ENCODE measurements at places on chromosomes 12 and 14.

- DNase-seq, result no peak
These were observed 2.9 kb downstream of the PAX9 start for GRCh38 chr14:36664322-36665193.

DNA sequence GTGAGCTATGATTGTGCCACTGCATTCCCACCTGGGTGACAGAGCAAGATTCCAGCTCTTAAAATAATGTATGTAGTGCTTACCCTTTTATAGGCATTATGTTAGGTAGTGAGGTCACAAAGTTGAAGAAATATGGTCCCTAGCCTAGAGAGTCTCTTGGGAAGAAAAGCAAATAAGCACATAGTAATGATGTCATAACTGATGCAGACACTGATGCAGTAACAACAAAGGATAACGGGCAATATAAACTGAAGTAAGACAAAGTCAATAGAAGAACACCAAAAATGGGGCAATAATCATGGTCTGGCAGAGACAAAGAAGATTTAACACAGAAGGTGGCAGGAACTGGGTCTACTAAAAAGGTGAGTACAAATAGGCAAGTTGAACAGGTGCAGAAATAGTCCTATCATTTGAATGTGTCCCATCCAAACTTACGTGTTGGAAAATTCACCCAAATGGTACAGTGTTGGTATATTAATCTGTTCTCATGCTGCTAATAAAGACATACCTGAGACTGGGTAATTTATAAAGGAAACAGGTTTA is 93.5 kb downstream of the CPNE8 start:
- no peak for DNase-seq

DNA sequence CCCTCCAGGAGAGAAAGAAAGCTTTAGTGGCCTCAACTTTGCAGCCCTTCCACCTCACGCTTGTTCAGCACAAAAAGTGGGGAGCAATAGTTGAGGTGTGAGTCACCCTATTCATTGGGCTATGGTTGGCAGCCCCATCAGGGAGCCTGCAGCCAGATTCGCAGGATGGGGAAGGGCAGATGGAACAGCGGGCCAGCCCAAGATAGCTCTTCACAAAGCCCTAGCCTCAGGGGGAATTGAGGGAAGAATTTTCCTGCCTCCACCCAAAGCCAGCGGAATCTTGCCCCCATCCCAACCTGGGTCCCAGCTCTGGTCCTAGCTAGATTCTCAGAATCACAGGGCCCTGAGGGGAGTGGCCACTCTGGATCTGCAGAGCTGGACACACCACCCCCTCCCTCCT is 3.6 kb upstream of the KRT5 start:
- no peak for DNase-seq

- DNase-seq, result no peak
These were observed 178.8 kb upstream of the DDHD1 start for GRCh38 chr14:53331921-53332320.

DNA sequence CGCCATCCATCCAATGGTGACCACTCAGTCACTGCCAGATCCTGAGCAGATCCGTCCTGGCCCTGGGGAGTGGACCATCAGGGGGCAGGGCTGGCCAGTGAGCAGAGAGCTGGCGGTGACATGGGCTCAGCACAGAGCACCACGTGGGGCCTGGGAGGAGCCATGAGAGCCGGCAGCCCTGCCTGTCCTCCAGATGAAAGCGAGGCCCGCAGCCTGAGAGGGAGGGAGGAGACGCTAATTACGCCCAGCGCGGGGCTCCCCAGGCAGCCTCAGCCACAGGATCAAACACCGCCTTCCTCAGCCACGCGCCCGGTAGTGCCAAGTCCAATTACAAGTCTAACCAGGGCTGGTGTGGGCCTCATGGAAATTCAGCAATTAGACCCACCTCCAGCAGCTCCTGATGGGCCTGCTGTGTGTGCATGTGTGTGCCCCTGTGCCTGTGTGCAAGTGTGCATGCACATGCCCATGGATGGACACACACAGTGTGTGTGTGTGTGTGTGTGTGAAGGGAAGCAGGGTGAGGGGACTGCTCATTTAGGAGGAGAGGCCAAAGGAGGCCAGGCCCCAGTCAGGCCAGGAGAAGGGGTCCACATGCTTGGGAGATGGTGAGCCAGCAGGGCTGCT is 68.0 kb downstream of the KIF26A start:
- no peak for DNase-seq

DNA sequence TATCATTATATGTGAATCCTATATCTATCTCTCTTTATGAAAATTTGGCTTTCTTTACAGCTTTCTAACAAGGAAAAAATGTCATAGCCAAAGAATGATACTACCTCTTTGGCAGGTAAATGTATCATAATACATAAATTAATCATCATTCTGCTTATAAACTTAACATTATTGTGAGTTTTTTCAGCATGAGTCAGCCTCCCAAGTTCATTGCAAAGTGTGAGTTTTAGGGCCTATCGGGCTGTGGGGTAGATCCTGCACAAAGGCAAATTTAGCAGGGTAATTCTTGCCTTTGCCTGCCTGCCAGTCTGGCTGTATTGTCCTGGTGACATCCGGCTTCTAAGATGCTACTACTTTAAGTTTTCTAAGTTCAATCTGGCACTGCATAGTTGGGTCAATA is 412.6 kb downstream of the MDGA2 start:
- DNase-seq, result no peak

DNA sequence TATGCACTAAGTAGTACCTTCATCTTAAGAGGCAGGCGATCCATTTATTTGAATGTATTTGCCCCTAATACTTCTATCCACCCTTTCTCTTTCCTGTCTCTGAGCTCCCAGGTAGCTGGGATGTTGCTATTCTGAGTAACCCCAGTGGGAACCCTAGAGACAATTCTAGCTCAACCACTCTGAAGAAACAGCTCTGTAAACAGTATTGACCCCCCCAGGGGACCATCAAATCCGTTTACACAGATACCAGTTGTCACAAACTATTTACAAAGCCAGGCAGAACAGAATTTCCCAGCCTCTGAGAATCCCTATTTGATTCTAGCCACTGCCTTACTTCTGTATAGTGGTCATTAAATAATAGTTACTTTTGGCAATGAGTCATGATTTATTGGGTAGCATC is 64.9 kb downstream of the MIPOL1 start:
- no peak for DNase-seq

GRCh38 chr12:124438437-124439056 is 128.9 kb downstream of the NCOR2 start:
- DNase-seq, result no peak

- no peak for DNase-seq
These were observed 538 bp upstream of the TIGAR start for GRCh38 chr12:4320497-4320852.

DNA sequence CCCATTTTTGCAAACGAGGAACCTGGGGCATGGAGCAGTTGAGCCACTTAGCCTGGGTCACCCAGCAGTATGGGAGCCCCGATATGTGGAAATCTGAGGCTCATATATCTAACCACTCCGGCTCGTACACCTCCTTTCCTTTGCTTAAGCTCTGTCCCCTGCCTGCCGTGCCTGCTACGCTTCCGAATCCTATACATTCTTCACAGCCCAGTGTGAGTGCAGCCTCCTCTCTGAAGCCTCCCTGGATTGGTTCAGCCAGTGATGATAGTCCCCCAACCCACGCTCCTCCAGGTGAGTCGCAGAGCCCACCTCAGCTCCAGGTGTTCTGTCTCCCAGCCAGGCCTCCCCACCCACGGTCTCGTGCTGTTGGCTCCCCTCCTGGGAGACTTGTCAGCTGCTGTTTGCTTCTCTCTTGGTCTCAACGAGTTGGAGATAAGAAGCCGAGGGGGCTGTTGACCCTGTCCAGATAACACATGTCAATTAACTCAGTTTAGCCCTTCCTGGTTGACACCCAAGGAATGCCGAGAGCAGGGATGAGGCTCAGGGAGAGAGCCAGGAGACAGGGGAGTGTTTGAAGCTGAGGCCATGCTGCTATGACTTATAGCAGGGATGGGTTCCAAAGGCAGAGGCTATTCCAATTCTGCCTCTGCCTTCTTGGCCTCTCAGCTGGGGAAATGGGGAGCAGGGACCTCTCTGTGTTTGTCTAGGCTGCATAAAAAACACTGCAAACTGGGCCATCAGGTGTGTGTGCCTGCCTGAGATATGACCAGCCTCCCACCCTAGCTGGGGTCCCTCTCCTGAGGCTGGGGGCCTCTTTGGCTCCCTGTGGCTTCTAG is 19.0 kb downstream of the SDSL start:
- DNase-seq, result no peak

- DNase-seq, result no peak
These were observed 24.9 kb downstream of the RIN3 start for GRCh38 chr14:92538412-92538985.

DNA sequence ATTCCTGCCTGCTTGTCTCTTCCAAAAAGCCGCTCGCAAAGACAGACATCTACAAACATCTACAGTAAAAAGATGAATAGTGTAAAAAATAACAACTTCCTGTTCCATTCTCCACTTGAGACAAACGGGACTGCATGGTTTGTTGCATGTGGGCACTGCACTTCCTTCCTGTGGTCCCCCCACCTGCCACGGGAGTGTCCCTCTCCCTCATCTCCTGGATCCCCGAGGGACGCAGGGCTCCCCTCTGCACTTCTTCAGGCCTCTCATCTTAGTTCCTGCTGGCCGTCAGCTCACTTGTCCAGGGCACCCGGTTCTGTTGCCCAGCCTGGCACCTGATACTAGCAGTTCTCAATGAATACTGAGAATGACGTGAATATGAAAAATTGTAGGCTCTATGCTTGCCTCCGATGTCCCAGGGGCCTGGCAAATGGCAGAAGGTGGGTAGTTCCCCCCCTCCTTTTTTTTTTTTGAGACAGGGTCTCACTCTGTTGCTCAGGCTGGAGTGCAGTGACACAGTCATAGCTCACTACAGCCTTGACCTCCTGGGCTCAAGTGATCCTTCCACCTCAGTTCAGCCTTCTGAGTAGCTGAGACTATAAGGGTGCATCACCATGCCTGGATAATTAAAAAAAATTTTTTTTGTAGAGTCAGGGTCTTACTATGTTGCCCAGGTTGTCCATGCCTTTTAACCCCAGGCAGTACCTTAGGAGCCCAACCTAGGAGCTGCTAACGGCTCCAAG is 3.5 kb upstream of the KLC1 start:
- no peak for DNase-seq

DNA sequence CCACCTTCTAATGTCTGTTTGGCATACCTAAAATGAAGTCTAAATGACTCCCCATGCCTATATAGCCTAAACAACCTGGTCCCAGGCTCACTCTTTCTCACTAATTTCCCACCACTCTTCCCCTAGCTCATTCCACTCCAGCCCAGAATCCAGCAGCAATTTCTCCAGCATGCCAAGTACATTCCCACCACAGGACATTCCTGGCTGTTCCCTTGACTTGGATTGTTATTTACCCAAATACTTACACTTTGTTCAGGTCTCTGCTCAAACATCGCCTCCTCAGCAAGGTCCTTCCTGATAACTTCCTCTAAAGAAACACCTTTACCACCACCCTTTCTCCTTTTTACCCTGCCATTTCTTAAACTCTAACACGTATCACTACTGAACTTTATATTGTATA is 743.4 kb downstream of the RPS29 start:
- no peak for DNase-seq

- no peak for DNase-seq
These were observed 233.0 kb upstream of the PLEKHG7 start for GRCh38 chr12:92469837-92470236.

DNA sequence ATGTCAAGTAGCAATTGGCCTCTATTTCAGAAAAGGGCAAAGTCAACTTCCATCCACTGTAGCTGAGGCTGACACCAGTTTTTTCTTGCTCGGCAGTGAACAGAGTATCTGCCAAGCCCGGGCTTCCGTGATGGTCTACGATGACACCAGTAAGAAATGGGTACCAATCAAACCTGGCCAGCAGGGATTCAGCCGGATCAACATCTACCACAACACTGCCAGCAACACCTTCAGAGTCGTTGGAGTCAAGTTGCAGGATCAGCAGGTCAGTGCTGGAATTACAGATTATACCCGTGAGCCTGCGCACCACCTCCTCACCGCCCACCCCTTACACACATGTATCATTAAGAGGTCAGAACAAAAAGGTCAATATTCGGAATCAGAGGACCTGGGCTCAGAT is 19.4 kb downstream of the EVL start:
- DNase-seq, result no peak

DNA sequence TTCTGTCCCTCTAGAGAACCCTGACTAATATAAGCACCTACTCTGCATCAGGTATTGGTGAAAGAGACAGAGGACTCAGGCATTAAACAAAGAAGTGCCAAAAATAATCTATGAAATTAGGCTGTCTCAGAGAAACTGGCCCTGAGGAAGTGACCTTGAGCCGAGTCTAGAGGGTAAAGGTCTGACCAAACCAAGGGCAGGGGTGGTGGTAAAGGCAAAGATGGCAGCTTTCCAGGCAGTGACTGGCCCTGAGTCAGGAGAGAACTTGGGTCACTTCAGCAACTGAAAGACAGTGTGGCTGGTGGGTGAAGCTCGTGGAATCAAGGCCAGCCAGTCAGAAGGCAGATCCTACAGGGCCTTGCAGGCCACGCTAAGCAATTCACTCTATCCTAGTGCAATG is 30.6 kb downstream of the CDKL1 start:
- no peak for DNase-seq

- DNase-seq, result no peak
These were observed 15.0 kb downstream of the CEP170B start for GRCh38 chr14:104879983-104880565.

DNA sequence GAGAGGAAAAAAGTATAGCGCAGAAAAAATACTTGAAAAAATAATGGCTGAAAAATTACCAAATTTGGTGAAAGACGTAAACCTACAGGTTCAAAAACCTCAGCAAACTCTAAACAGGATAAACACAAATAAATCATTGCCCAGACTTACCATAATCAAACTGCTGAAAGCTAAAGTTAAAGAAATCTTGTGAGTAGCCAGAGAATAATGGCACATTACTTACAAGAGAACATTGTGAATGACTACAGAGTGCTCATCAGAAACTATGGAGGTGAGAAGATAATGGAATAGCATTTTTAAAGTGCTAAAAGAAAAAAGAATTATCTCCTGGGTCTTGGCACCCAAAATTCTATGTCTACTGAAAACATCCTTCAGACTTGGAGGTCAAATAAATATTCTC is 36.0 kb downstream of the ATF1 start:
- DNase-seq, result no peak

DNA sequence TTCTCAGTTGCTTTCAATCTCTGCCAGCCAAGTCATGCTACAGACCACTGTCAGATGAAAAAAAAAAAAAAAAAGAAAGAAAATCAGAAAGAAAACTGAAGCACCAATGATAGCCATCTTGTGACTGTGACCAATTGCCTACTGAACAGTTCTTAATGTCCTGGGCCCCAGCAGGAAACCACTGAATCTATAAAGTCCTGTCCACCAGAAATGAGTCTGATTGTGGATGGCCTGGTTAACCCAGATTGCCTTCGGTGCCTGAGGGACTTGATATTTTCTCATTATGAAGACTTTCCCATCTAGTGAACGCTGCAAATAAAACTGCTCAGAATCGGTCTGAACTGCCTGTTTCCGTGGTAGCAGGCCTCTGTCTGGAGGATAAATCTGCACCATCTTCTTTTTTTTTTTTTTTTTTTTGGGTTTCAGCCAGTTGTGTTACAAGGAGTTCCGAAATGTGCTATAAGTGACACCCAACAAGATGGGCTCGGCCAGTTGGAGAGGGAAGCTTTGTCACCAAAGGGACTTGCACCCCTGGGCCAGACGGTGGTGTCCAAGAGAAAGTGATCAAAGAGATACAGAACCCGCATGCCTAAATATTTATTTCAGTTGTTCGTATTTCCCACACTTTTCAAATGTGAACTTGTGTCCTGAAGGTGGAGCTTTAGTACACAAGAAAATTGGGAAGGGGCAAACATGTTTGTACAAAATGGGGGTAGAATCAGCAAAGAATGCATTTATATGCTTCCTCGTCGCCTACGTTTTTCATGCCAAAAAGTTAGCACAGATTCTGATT is 3.0 kb upstream of the PLXNC1 start:
- no peak for DNase-seq

- no peak for DNase-seq
These were observed 114.4 kb downstream of the TBX5 start for GRCh38 chr12:114291389-114292060.
